ENCODE measurements at places on chromosomes 13 and 19.
A peak's percentile ranks its signal among the peaks of the same experiment; 100 is the strongest.

DNA sequence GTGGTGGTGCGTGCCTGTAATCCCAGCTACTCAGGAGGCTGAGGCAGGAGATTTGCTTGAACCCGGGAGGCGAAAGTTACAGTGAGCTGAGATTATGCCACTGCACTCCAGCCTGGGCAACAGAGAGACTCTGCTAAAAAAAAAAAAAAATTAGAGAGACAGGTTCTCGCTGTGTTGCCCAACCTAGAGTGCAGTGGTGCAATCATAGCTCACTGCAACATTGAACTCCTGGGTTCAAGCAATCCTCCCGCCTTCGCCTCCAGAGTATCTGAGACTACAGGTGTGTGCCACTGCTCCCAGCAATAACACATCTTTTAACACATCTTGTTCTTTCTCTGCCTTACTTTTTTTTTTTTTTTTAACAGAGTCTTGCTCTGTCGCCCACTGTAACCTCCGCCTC, 32.7 kb downstream of the CLEC17A start:
- DNase-seq: no peak

- no peak for DNase-seq
Observed at GRCh38 chr13:30731361-30732045, 3.8 kb upstream of the ALOX5AP start.

- DNase-seq: no peak
Observed at GRCh38 chr13:108346376-108346775, 76.9 kb downstream of the TNFSF13B start.

DNA sequence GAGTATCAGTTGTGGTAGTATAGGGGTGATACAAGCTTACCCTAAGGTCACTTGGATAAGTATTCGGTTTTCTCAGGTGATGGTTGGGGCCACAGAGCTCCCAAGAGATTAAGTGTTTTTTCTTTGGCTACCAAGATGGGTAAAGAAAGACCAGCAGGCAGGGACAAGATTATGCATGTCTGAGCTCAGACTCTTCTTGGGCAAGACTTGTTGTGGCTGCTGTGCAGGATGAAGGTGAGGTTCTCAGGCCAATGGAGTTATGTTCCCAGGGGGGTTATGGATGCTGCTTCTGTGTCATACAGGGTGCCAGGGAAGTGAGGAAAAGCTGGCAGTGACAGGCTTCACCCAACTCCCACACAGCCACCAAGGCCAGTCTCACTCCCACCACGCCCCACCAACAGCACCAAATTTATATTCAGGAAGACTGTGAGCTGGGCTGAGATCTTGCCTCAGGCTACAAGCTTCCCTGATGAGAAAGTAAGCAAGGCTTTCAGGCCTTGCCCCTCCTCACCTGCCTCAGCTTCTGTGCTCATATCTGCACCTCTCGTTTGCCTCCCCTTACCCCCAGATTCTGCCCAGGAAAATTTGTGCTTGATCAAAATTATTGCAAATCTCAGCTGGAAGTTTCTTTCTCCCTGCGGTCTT, 511.8 kb upstream of the SLITRK1 start:
- no peak for DNase-seq

- DNase-seq: peak; percentile 1
Observed at GRCh38 chr19:56348289-56348877, 33.7 kb upstream of the ZSCAN5A start.

- DNase-seq: no peak
Observed at GRCh38 chr13:99416411-99417121, 84.7 kb upstream of the TM9SF2 start.

DNA sequence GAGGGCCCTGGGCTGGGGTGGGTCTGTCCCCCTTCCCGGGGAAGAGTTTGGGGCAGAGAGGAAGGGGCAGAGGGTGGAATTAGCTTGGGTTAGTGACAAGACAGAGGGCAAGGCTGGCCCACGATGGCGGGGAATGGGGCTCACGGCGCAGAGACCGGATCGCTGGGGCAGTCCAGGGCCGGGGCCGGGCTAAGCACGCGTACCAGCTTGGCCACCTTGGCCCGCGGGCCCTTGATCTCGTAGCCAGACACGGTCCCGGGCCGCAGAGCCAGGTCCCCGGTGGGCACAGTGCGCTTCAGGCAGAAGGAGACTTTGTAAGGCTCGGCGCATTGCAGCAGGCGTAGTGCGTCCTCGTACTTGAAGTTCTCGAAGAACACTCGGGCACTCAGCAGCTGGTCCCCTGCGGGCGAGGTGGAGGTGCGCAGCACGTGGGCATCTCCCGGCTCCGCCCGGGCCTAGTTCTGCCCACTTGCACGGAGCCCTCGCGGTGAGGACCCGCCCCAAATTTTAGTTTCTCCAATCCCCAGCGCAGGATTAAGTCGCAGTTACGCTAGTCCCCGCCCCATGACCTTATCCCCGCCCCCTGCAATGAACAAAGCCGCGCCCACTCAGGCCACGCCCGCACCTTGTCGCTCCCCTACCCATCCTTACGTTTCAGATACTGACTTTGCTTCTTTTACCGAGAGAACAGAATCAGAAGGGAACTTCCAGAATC, 8.6 kb upstream of the HIPK4 start:
- DNase-seq: peak; percentile 7

DNA sequence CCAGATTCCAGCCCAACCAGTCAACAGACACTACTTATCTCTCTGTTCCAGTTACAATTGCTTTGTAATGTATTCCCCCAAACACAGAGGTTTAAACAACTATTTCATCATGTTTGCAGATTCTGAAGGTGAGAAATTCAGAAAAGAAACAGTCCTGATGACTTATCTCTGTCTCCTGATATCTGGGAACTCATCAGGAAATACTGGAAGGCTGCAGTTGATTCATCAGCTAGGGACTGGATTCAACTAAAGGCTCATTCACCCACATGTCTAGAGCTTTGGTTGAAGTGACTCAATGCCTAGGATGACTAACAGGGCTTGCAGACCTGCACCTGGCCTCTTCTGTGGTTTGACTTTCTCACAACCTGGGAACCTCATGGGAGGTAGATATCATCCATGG, 56.6 kb upstream of the GPC6 start:
- no peak for DNase-seq

GRCh38 chr13:77476456-77476855, 59.0 kb upstream of the SCEL start:
- DNase-seq: no peak

DNA sequence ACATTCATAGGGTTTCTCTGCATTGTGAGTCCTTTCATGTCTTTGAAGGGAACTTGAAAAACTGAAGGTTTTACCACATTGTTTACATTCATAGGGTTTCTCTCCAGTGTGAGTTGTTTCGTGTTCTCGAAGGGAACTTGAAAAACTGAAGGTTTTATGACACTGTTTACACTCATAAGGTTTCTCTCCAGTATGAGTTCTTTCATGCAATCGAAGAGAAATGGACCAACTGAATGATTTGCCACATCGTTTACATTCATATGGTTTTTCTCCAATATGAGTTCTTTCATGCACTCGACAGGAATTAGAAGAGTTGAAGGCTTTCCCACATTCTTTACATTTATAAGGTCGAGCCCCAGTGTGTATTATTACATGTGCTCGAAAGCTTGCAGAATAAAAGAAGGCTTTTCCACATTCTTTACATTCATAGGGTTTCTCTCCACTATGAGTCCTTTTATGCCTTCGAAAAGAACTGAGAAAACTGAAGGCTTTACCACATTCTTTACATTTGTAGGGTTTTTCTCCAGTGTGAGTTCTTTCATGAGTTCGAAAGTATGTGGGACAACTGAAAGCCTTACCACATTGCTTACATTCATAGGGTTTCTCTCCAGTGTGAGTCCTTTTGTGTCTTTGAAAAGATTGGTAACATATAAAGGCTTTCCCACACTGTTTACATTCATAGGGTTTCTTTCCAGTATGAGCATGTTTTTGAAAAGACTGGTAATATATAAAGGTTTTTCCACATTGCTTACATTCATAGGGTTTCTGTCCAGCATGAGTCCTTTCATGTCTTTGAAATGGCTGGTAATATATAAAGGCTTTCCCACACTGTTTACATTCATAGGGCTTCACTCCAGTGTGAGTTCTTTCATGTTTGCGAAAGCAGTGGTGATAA, 20.7 kb downstream of the ZNF14 start:
- no peak for DNase-seq

- DNase-seq: no peak
Observed at GRCh38 chr19:21127001-21127400, 14.8 kb upstream of the ZNF431 start.

DNA sequence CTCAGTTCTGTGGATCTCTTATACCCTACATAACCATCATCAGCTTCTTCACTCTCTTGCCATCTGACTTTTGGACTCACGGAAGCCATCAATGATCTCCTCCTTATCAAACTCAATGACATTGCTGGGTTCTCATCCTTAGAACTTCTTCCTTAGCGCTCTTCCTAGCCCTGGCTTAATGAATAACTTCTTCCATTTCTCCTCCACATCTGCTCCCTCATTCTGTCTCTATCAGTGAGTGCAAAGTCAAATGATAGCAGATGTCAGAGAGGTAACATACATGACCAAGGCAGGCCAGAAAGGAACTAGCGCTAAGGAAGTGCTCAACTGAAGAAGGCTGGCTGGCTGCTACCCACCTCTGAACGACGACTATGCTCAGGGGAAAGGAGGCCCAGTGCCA, 449.8 kb downstream of the COG6 start:
- DNase-seq: no peak

DNA sequence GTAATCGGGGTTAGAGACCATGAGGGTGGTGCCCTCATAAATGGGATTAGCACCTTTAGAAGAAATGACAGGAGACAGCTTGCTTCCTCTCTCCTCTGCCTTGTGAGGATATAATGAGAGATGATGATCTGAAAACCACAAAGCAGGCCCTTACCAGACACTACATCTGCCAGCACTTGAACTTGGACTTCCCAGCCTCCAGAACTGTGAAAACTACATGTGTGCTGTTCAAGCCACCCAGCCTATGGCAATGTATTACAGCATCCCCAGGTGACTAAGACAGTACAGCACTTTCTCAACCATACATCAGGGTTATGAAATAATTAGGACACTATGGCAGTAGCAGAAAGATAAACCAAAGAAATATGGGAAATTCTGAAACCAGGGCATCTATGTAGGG, 7.4 kb downstream of the ZNF564 start:
- DNase-seq: no peak

GRCh38 chr19:46739290-46739771, 6.5 kb upstream of the FKRP start:
- DNase-seq: no peak

GRCh38 chr13:30143666-30144400, 163.5 kb downstream of the KATNAL1 start:
- no peak for DNase-seq

GRCh38 chr19:33325920-33326319, 23.6 kb upstream of the CEBPA start:
- DNase-seq: no peak

- DNase-seq: no peak
Observed at GRCh38 chr13:79988573-79988972, 352.4 kb downstream of the SPRY2 start.

GRCh38 chr19:46347572-46347883, 641 bp downstream of the PPP5C start:
- no peak for DNase-seq

DNA sequence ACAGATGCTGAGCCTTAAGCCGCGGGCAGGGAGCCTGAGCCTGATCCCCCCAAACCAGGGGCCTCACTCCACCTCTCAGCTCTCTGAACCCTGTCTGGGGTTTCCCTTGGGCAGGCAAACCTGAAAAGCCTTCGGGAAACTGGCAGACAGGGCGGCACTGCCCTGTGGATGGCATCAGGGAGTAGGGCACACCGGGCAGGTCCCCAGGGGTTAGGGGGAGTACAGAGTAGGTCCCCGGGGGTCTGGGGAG, 9.7 kb downstream of the MKNK2 start:
- no peak for DNase-seq

- DNase-seq: no peak
Observed at GRCh38 chr13:64041296-64041695, 2625.6 kb upstream of the PCDH20 start.

GRCh38 chr13:44046428-44046827, 166.7 kb downstream of the LACC1 start:
- no peak for DNase-seq

DNA sequence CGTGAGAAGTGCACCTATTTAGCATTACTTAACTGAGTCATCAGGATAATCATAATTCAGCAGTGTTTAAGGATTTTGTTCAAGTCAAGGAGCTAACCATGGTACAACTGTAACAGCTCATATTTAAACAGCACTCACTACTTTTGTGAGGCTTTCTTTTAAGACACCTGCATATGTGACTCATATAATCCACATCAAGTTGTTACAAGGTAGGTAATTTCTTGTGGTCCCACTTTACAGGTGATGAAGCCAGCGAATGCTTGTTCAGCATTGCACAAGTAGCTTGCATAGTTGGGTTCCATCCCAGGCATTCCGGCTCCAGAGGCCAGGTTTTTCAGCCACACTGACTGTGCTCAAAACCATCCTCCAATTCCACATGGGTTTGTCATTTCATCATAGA, 569.2 kb downstream of the MYO16 start:
- DNase-seq: no peak

DNA sequence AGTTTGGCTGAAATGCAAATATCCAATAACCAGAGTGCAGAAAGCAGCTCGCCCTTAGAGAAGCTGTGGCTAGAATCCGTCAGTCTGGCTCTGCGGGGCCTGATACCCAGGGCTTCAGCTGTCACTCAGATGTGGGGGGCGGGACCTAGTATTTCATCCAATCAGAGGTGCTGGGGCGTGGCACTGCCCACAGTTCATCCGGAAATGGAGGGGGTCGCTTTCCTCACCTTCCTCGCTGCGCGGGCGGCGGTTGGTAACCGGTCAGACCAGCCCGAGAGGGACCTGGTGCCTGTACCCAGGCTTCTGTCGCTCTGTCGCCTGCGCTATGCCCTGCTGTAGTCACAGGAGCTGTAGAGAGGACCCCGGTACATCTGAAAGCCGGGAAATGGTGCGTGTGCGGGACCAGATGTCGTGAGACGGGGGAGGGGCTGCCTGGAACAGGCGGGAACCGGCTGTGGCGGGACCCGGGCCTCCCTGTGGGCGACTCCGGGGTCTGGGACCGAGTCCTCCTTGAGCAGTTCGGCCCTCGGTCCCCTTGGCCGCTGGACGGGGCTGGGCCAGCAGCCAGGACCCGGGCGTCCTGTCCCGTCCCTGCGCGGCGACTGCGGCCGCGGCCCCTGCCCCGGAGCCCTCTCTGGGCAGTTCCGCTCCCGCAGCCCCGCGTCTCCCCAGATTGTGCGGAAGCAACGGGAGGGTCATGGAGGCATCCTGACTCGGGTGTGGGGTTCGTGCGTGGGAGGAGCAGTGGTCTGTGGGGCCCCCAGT, at the start of gene ZNF700:
ZNF700 (plus strand) TSS at position 222 of the 765 bp plus-strand sequence; CDS start at position 326, 104 bp downstream.
- peak; percentile 97 for DNase-seq

- no peak for DNase-seq
Observed at GRCh38 chr13:32474999-32475792, 47.3 kb upstream of the N4BP2L1 start.

DNA sequence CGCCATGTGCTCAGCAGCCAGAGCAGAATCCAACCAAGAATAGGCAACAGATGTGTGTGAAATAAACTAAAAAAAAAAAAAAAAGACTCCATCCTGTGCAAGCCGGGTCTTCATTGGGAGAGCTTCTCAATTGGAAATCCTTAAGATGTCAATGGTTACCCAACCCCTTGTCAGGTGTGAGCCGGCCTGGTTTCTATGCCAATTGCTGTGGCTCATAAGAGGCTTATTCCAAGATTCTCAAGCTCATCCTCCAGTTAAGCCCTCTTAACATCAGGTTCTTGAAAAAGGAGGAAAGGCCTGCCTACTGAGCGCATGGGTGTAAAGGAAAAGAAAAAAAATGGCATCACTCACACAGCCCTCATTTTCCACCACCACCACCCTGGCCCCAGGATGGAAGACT, 1084.6 kb downstream of the UQCRFS1 start:
- no peak for DNase-seq

Data from NCI-H1105 (cell line).